Articular chondrocyte of knee joint (primary cell): ENCODE measurements at places on chromosomes 5 and 9. TPM values are rescaled to one million over a fixed set of nuclear protein-coding genes. Genes with fewer than 3 reads are reported as not detected.

The SPINK1 gene
- total RNA-seq: not detected in 2 replicates

The DMRT3 gene
- not detected in 2 replicates for total RNA-seq

The RNF183 gene
- total RNA-seq: not detected in 2 replicates

The MBLAC2 gene
- total RNA-seq: 7.0 and 8.6 TPM in 2 replicates

The NTRK2 gene
- total RNA-seq: 19.3 and 27.5 TPM in 2 replicates

The OLFML2A gene
- 0.39 and 3.2 TPM in 2 replicates for total RNA-seq

The FYB1 gene
- total RNA-seq: 0.54 and 1.6 TPM in 2 replicates

The PCDHGA4 gene
- total RNA-seq: 6.7 and 8.9 TPM in 2 replicates

The LAMC3 gene
- under 0.01 TPM in 2 replicates for total RNA-seq

The TXNDC8 gene
- total RNA-seq: not detected in 2 replicates
